Progenitor cell of endocrine pancreas (in vitro differentiated cells): ENCODE measurements at places on chromosomes 7 and 10. TPM values are rescaled to one million over a fixed set of nuclear protein-coding genes. Genes with fewer than 3 reads are reported as not detected.

GRCh38 chr7:155567646-155568332 is 21.4 kb upstream of the CNPY1 start:
- no peak for DNase-seq

Gene GPER1
- total RNA-seq = 0.50 and 0.64 TPM in 2 replicates

Gene NRP1
- total RNA-seq = 33.4 and 37.0 TPM in 2 replicates

Gene GDF2
- total RNA-seq = not detected in 2 replicates

GRCh38 chr7:131454498-131454897 is 101.9 kb downstream of the PODXL start:
- DNase-seq = no peak

Gene MMRN2
- total RNA-seq = 1.5 and 1.6 TPM in 2 replicates
